ENCODE measurements at places on chromosomes 13 and 19.

DNA sequence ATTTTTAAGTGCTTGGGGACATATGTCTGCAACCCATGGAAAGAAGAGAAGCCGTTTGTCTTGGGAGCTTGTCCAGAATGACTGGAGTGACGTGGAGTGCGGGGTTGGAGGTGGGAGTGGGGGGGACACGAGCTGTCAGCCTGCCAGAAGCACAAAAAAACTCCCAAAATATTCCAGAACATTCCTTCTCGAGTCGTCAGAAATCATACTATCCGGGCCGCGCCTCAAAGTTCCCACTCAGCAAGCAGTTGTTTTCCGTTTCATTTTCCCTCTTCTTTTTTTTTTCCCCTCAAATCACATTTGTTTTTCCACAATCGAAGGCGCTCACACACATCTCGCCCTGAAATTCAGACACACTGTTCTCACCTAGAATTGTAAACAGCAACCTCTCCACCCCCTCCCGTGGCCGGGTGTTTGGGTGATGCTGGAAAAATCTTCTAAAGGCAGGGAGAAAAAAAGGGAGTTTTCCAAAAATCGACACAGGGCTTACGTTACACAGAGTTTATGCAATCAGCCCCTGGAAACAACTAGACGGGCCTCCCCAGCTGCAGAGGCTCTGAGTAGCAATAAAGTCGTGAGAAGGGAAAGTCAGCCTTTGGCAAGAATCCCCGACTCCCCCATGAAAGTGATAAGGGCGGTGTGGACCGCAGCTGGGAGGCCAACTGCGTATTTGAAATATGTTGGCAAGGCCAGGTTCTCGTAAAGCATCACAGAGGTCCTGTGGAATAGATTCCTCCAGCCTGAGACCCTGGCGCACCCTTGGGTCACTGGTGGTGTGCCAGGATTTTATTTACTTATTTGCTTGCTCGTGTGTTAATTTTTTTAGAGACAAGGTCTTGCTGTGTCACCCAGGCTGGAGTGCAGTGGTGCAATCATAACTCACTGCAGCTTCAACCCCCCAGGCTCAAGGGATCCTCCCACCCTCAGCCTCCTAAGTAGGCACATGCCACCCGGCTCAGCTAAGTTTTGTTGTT, 31.2 kb upstream of the KLF2 start:
- H3K27ac ChIP-seq: no peak overlapping the region
- H3K4me1 ChIP-seq: peaks cover 4% of the 10 kb centered on the region
- no peaks in the 10 kb centered on the region for H3K27me3 ChIP-seq
- DNase-seq: no peak
- H3K36me3 ChIP-seq: no peaks in the 10 kb centered on the region

GRCh38 chr19:18723871-18724377, 40.4 kb downstream of the CRTC1 start:
- no peaks in the 10 kb centered on the region for H3K27me3 ChIP-seq
- no peaks in the 10 kb centered on the region for H3K36me3 ChIP-seq
- no peaks in the 10 kb centered on the region for H3K4me1 ChIP-seq
- H3K27ac ChIP-seq: no peak overlapping the region

DNA sequence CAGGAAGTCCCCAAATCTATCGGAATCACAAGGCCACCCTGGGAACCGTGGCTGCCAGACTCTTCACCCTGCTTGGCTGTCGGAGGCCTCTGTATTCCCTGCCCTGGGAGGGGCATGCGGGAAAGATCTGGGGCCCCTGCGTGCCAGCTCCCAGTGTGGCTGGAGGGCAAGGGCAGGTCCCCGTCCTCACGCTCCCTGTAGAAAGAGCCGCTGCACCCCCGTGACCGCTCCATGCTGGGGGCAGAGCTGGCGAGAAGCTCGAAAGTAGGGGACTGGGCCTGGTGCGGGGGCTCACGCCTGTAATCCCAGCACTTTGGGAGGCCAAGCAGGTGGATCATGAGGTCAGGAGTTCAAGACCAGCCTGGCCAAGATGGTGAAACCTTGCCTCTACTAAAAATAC, 208.4 kb upstream of the SOX1 start:
- DNase-seq: no peak
- H3K27me3 ChIP-seq: no peaks in the 10 kb centered on the region
- no peak overlapping the region for H3K27ac ChIP-seq
- H3K36me3 ChIP-seq: no peaks in the 10 kb centered on the region

DNA sequence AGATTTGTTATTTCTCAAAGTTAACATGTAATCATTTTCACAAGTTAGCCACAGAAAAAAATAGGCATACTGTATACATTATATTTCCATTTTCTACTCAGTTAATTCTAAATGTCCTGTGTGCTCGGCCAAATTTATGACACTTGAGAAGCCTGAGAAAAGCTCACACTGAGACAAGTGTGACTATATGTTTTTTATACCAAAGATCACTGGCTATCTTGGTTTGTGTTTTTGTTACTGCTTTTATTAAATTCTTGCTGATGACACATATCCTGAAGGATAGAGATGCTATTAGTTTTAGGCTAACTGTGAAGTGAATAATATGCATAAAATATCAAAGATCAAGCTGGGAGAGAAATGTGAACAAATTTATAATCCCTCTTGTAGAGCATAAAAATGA, 49.3 kb upstream of the IL17D start:
- H3K27ac ChIP-seq: no peak overlapping the region
- no peaks in the 10 kb centered on the region for H3K4me1 ChIP-seq
- H3K36me3 ChIP-seq: no peaks in the 10 kb centered on the region
- H3K4me3 ChIP-seq: no peak overlapping the region

DNA sequence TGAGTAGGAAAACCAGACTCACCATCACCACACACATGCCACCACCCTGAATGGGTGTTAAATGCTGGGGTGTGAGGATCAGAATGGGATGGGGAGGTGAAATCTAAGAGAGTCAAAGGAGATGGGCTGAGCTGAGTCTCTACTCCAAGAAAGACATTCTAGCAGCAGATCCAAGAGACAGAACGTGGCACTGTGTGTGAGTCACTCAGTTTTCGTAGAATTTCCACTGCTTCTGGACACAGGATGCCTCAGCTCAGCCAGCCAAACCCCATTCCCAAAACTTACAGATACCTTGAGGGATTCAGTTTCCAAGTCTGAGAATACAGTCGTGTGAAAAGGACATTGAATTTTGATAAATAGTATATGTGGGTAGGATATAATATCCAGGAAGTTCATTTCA, 7.3 kb upstream of the CYP2A7 start:
- no peak overlapping the region for H3K27ac ChIP-seq
- H3K36me3 ChIP-seq: no peaks in the 10 kb centered on the region
- no peaks in the 10 kb centered on the region for H3K27me3 ChIP-seq
- H3K4me1 ChIP-seq: no peaks in the 10 kb centered on the region
- no peak overlapping the region for H3K4me3 ChIP-seq

DNA sequence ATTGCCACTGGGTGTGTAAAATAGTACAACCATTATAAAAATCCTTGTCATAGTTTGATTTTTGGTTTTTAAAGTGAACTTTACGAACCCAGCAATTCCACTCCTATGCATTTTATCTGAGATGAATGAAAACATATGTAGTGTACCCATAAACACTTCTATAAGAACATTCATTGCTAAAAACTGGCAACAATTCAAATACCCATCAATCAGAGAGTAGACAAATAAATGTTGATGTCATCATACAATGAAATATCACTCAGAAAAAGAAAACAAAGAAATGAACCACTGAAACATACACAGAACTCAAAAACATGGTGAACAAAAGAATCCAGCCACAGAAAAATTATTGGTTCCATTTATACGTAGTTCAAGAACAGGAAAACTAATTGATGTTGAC, 202.3 kb downstream of the ABCC4 start:
- no peaks in the 10 kb centered on the region for H3K4me1 ChIP-seq
- H3K36me3 ChIP-seq: no peaks in the 10 kb centered on the region
- no peak for DNase-seq
- H3K4me3 ChIP-seq: no peak overlapping the region
- no peaks in the 10 kb centered on the region for H3K27me3 ChIP-seq
- no peak overlapping the region for H3K27ac ChIP-seq

DNA sequence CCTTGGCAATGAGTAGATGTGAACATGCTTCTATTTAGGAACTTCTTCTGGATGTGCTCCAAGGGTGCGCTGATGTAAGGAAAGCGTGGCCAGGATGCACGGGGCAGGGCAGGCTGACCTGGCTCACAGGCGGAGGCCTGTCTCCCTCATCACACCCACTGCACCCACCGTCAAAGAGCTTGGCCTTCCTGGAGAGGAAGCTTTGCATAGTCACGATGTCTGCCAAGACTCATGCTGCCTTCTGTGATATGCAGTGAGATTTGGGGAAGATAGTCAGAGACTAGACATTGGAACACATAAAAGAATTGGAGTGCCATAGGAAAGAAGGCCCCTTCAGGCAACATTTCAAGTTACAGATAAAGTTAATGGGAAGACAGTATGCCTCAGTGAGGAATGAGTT, 82.0 kb downstream of the MYO16 start:
- H3K4me1 ChIP-seq: no peaks in the 10 kb centered on the region
- no peak overlapping the region for H3K27ac ChIP-seq
- H3K27me3 ChIP-seq: no peaks in the 10 kb centered on the region
- H3K36me3 ChIP-seq: no peaks in the 10 kb centered on the region
- H3K4me3 ChIP-seq: no peak overlapping the region
